ENCODE measurements at places on chromosomes 5 and 9.

DNA sequence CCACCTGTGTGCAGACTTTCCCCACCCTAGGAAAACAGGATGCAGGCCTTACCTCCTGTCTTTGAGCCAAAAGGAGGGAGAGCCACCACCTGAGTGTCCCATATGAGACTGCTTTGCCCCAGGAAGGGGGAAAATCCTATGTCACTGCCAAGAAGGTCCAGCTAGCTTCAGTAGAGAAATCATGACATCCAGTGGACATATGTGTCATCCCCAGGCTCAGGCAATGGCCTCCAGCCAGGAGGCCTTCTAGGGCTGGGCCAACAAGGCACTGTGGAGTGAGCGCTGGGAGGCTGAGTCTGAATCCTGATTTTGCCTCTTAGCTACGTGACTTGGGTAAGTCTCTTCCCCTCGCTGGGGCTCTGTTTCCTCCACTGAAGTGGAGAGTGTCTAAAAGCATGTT lies 60.2 kb downstream of the SMIM23 start:
- DNase-seq = no peak

DNA sequence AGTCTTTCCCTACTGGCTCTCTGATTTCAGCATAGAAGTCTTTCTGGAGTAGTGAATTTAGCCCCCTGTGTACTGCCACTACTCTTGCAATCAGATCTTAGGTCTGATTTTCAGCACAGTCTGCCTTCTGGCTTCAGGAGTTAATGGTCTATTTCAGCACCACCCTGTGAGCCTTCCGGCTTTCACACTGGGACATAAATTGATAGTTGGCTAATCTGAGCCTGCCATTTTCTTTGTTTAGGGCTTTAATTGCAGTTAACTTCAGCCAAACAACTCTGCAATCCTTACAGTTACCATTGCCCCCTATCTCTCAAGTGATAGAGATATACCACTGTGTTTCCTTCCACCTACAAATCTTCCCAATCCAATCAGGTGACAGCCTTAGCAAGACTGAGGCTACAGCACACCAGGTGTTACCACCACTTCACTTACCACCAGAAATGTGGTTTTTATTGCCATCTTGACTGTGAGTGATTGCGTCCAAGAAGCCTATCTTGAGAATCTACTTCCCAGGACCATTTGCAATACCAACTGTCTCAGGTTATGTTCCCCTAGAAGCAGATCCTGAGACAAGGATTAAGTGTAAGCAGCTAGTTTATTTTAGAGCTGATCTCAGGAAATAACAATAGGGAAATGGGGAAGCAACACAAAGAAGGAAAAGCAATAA lies 51.9 kb upstream of the NEK6 start:
- DNase-seq = no peak

- DNase-seq = no peak
Observed at GRCh38 chr5:95619514-95620029, 315 bp upstream of the GPR150 start.

- no peak for DNase-seq
Observed at GRCh38 chr9:112786829-112787520, 36.4 kb downstream of the SNX30 start.

GRCh38 chr5:108101130-108101529 lies 280.8 kb downstream of the FBXL17 start:
- no peak for DNase-seq

All from activated CD4-positive, CD25-positive, alpha-beta regulatory T cell (primary cell).